Ecto neural progenitor cell (in vitro differentiated cells): ENCODE measurements at places on chromosomes 13 and 19.

GRCh38 chr13:76035711-76036110, 399.6 kb downstream of the LMO7 start:
- no peak for DNase-seq

- no peak for DNase-seq
These were observed 151.5 kb downstream of the KLF5 start for GRCh38 chr13:73210218-73210883.

DNA sequence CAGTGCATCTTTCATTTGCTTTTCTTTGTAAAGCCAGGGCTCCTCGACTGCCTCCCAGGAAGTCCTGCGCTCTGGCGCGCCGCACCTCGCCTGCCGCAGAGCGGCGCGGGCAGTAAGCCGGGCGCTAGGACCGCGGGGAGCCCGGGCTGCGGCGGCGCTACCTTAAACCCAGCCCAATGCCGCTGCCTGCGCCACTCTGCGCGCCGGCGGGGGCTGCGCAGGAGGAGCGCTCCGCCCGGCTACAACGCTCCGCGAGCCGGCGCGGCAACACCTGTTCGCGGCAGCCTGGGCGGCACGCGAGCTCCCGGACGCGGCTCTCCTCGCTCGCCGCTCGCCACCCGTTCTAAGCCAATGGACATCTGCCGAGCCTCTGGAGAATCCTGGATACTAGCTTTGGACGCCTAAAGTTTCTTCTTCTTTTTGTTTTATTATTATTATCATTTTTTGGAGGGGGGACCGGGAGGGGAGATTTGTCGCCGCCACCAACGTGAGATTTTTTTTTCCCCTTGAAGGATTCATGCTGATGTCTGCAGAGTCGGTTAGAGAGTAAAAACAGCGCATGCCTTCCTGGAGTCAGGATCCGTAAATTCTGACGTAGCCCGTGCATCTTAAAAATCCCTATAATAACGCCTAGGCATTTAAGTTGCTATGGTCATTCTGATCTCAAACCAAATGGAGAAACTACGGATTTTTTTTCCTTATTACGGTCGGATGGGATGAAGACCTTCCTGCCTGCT, at the start of gene FGF9:
FGF9 (plus strand) TSS at position 191 of the 737 bp plus-strand sequence. CDS start 840 bp downstream, outside the sequence.
- peak; percentile 88 for DNase-seq

DNA sequence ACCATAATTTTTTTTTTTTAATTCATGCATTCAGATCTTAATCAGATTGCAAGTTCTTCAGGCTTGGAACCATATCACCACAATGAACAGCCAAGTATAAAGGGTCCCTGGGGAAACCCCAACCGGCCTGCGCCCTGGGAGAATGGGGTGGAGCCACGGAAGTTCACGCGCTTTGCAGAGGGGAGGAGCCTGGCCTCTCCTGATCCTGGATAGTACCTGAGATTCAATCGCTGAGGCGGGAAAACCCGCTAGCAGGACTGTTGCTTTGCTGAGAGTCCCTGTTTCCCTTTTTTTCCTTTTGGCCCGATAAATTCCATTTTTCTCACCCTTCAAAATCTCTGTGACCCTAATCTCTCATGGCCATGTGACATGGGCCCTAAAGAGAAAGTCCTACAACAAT, 385.1 kb downstream of the IRS2 start:
- DNase-seq, result no peak

GRCh38 chr13:53782488-53782961, 753.9 kb downstream of the OLFM4 start:
- DNase-seq, result peak; percentile 52

- DNase-seq, result no peak
These were observed 664 bp downstream of the IRF3 start for GRCh38 chr19:49665036-49665350.

DNA sequence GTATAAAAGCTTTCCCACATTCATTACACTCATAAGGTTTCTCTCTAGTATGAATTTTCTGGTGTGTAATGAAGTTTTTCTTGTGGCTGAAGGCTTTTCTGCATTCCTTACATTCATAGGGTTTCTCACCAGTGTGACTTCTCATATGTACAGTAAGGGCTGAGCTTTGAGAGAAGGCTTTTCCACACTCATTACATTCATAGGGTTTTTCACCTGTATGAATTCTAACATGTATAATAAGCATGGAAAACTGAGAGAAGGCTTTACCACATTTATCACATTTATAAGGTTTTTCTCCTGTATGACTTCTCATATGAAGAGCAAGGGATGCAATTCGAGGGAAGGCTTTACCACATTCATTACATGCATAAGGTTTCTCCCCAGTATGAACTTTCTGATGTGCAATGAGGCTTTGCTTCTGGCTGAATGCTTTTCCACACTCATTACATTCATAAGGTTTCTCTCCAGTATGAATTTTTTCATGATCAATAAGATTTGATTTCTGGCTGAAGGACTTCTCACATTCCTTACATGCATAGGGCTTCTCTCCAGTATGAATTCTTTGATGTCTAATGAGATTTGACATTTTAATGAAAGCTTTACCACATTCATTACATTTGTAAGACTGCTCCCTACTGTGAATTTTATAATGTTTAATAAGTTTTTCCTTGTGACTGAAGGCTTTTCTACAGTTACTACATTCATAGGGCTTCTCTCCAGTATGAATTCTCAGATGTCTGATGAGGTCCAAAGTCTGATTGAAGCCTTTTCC, 42.6 kb downstream of the ZNF527 start:
- DNase-seq, result no peak

GRCh38 chr13:65844266-65844841, 1385.8 kb downstream of the PCDH9 start:
- no peak for DNase-seq

GRCh38 chr19:47186446-47187334, 44.3 kb downstream of the BBC3 start:
- DNase-seq, result no peak

DNA sequence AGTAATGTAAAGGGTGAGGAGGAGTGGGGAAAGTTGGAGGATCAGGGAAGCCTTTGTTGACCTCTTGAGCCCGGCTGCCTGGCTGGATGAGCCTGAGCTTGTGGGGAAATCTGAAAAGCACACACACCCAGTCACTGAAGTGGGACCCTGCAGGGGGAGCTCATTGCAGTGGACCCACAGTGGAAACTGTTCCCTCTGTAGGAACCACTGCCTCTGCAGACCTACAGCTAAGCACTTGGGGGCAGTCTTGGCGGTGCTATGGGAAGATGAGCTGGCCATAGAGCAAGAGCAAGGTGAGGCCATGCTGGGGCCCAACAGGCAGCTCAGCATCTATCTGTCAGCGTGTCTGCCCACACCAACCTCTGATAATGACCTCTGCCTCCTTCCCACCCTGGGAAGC, 294.8 kb downstream of the TSHZ3 start:
- peak; percentile 70 for DNase-seq

- DNase-seq, result no peak
These were observed 11.9 kb upstream of the PLAUR start for GRCh38 chr19:43681821-43682220.

GRCh38 chr19:18417250-18418028, 1.8 kb upstream of the SSBP4 start:
- peak; percentile 87 for DNase-seq

DNA sequence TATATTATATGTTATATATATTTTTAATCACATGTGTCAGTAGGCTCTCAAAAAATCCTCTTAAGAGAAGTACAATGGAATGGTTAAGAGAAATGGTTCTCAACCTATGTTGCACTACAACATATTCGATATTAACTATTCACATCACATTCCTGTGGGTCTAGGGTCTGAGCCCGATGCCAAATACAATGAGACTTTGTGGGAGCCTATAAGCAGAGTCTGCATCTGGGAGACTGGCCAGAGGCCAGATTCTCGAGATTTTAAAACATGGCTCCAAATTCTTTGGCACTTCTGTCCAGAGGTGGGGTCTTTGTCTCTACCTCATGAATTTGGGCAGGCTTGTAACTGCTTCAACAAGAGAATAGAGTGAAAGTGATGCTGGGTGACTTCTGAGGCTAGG, 79.4 kb upstream of the NBEA start:
- DNase-seq, result no peak

GRCh38 chr13:110258876-110259631, 47.9 kb downstream of the COL4A1 start:
- DNase-seq, result no peak

GRCh38 chr13:50951366-50951765, 41.8 kb downstream of the RNASEH2B start:
- no peak for DNase-seq

DNA sequence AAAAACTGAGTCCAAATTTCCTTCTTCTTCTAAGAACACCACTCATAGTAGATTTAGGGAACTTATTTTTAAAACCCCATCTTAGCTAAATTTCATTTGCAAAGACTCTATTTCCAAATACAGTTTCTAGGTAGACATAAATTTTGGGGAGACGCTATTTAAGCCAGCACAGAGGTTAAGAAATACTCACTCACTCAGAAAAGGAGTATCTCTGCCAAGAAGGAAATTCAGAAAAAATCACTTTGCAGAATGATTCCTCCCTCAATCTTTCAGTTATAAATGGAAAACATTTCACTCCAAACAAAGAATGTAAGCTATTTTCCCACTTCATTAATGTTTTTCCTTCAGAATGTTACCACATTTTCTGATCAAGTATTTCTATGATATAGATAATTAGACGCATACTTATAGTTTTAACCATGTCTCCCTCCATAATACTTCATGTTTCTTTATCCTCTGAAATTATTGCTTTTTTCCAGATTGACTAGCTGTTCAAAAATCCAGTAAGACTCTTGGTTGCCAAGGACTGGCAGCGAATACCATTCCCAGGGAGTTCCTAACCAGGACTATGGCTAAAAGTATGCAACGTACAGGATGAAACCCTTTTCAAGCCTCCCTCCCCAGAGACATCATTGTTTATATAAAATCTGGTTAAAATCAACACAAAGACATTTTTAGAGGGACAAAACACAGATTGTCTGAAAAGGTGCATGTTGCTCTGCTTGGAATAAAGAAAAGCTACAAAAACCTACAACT, 52.5 kb upstream of the RXFP2 start:
- no peak for DNase-seq

GRCh38 chr19:33000510-33000909, 28.5 kb downstream of the FAAP24 start:
- no peak for DNase-seq

GRCh38 chr13:113848431-113849260, 15.2 kb downstream of the GAS6 start:
- DNase-seq, result peak; percentile 42

DNA sequence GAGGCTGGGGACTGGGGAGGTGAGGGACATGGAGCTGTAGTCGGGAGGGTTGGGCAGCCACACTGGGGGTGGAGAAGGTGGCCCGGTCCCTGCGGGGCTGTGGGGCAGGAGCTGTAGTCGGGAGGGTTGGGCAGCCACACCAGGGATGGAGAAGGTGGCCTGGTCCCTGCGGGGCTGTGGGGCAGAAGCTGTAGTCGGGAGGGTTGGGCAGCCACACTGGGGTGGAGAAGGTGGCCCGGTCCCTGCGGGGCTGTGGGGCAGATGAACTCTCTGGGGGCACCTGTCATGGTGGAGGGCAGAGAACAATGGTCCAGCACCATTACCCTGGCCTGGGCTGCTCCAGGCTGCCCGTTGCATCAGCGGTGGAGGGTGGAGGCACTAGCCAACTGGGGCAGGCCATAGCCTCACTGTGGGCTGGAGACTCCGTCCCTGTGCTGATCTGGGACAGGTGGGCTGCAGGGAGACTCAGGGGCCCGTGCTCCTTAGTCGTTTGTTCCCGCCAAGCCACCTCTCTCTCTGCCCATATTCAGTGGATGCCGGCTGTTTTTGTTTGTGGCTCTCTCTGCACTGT, 51.4 kb downstream of the ATP11A start:
- DNase-seq, result no peak

GRCh38 chr13:93244141-93244917, 17.7 kb downstream of the GPC6 start:
- DNase-seq, result no peak

DNA sequence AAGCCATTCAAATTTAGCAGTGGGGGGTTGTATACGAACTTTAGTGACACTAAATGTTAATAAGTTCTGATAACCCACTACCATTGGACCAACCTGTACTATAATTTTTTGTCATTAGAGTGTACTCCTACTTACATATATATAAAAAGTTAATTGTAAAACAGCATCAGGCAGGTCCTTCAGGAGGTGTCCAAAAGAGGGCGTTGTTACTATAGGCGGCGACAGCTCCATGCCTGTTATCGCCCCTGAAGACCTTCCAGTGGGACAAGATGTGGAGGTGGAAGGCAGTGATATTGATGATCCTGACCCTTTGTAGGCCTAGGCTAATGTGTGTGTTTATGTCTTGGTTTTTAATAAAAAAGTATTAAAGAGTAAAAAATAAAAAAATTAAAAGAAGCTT, 27.5 kb downstream of the SPRYD7 start:
- DNase-seq, result no peak

- peak; percentile 77 for DNase-seq
These were observed 18.2 kb downstream of the LSM4 start for GRCh38 chr19:18304458-18305310.
